ENCODE measurements at places on chromosomes 5 and 9. TPM values are rescaled to one million over a fixed set of nuclear protein-coding genes. Genes with fewer than 3 reads are reported as not detected.

The NUP214 gene
- 45.5 TPM for total RNA-seq

The FAM81B gene
- not detected for total RNA-seq

GRCh38 chr5:2505217-2505616, 246.3 kb downstream of the IRX2 start:
- no peak for DNase-seq

The IFNK gene
- total RNA-seq, result not detected

The GPSM1 gene
- 32.7 TPM for total RNA-seq

- no peak for DNase-seq
Observed at GRCh38 chr5:110165366-110165765, 475.6 kb downstream of the MAN2A1 start.

DNA sequence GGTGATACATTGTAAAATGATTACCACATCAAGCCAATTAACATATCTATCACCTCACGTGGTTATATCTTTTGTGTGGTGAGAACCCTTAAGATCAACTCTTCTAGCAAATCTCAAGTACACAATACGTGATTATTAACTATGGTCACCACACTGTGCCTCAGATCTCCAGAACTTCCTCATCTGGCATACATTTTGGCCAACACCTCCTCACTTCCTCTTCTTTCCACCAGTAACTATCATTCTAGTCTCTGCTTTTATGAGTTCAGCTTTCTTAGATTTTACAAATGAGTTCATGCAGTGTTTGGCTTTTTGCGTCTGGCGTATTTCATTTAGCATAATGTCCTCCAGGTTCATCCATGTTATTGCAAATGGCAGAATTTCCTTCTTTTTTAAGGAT, 35.8 kb downstream of the PRKACG start:
- no peak for DNase-seq

DNA sequence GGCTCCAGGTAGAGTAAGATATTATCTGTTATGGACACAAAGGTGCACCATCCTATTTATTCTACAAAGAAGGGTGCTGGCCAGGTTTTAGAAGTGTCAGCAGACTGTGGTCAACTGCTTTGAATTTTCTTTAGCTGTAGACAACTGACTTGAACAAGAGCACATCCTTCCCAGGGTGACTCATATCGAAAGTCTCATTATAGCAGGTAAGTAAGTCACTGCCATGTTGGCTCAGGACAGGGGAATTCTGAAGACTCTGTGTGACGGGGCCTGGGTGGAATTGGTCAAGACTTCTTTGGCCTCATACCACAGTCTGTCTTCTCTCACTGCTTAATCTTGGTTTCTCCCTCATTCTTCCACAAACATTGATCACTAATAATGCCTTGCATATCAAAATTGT, 214.5 kb upstream of the CDH9 start:
- DNase-seq, result no peak

GRCh38 chr9:24391095-24391494, 154.6 kb downstream of the IZUMO3 start:
- no peak for DNase-seq

DNA sequence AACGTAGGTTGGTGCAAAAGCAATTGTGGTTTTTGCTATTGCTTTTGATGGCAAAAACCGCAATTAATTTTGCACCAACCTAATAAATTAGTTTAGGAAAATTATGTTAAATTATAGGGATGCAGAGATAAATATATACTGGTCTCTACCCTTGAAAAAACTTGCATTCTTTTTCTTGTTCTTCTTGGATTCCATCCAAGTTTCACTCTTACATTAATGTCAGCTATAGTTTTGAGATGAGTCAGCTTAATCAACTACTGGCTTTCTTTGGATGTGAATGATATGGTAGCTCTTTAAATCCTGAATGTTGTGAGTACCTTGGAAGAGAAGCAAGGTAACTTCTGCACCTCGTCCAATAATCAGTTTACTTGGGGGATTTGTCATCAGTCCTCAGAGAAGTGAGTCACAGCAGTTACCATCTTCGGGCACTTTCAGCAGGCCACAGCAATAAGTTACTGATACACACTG, 549.0 kb upstream of the ZNF608 start:
- DNase-seq, result no peak

DNA sequence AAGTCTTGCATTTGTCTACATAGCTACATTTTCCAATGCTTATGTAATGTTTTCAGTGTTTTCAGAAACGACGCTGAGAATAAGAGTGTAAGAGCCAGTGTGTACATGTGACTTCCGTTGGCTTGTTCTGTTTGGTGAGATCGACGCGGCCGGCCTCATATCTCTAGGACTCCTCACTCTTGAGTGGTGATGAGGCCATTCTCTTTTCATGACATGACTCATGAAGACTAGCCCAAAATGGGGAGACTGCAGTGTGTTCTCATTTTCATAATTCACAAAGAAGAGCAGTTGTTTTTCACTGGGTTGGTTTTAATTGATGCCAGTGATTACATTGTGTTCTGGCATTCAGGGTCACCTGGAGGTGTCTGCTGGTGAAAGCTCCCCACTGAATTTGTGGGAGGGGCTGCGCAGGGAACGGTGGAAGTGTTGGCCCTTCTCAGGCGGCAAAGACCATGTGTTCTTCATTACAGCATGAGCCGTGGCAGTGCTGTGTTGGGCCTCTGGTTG, 131.5 kb upstream of the OTULINL start:
- peak; percentile 92 for DNase-seq

The IGIP gene
- total RNA-seq, result 7.5 TPM

The CCDC112 gene
- 4.9 TPM for total RNA-seq

DNA sequence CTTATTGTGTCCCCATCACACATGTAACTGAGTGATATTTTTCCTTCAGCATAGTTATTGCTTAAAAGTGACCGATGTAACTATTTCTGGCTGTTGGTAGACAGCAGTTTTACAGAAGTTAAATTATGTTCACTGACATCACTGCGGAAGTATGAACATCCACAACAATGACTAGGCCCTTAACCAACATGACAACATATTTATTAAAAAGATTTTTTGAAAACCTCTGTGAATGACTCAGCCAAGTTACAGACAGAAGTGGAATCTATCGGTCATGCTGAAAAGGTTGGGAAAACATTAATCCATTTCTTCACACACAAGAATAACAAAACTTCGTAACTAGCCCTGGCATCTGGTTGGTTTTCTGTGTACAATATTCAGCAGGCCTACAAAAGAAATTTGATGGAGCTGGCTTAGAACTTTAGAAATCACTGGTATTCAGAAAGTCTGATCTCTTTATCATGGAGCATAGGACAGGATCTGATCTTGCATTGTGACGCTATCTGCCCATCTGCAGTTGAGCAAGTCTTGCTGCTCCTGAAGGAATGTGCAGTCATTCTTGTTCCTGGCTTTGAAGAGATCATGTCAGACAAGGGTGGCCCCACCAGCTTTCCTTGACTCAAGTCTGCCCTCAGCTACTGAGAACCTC, 6.5 kb downstream of the GLIS3 start:
- peak; percentile 23 for DNase-seq

The CREB3 gene
- 20.7 TPM for total RNA-seq

DNA sequence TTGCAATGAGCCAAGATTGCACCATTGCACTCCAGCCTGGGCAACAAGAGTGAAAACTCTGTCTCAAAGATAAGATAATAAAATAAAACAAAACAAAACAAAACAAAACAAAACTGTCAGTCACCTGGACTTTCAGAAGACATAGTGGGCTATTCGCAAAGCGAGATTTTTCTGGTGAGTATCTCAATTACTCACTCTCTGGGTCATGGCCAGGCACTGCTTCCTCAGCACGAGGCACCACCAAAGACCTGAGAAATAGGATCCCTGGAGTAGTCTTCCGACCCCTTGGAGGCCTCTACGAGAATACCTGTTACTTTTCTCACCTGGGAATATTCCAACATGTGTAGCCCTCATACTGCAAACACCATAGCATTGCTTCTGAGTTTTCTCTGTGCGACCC, 201.7 kb upstream of the ZNF618 start:
- no peak for DNase-seq

DNA sequence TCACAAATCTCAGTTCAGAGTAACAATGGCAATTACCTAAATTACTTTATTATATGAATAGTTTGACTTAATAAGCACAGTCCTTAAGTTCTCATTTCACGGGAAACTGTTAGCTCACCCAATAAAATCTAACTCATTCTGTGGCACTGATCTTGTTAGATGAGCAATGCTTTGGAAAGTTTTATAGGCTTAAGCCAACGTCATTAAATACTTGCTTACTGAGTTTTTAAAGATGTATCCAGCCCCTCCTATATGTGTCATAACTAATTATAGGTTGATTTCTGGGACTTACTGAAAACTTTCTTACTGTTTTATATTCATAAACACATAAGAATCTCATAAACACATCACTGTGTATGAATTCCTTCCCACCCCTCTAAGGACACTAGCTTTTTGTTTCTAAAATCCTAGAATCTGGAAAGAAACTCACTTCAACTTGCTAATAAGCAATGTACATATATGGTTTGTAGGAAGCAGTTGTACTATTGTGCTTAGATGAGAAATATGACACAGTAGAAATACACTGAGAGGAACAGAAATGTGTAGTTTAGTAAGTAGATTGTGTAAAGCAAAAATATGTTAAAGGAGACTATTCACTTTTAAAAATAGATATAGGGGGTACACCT, 14.1 kb upstream of the MARCOL start:
- DNase-seq, result no peak
